Dermis microvascular lymphatic vessel endothelial cell (primary cell): ENCODE measurements at places on chromosomes 5 and 9. TPM values are rescaled to one million over a fixed set of nuclear protein-coding genes. Genes with fewer than 3 reads are reported as not detected.

The PKD2L2 gene
- not detected in 2 replicates for total RNA-seq

The SUSD3 gene
- not detected in 2 replicates for total RNA-seq

The GKAP1 gene
- 0.64 and 0.89 TPM in 2 replicates for total RNA-seq

The HCN1 gene
- total RNA-seq, result not detected in 2 replicates

The NADK2 gene
- total RNA-seq, result 15.4 and 26.2 TPM in 2 replicates

The MARCOL gene
- total RNA-seq, result not detected in 2 replicates
